T-helper 17 cell (primary cell): ENCODE measurements at places on chromosomes 12 and 14. TPM values are rescaled to one million over a fixed set of nuclear protein-coding genes. Genes with fewer than 3 reads are reported as not detected.

DNA sequence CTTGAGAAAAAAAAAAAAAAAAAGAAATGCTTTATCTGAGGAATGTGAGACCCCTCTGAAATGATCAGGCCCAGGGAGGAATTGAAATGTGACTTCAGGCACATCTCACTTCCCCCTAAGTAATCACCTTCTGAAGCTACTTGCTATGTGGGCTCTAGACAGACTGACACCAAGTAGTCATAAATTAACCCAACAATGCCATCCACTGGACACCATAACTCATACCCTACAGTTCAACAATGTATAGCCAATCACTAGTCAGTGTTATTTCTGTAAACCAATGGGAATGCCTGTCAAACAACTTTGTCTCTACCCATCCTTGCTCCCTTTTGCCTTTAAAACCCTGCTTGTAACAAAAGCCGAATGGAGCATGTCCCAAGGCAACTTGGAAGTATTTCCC, 182.7 kb upstream of the TMPO start:
- no peak for DNase-seq

GRCh38 chr14:76109087-76109880, 42.4 kb upstream of the GPATCH2L start:
- DNase-seq: no peak

GRCh38 chr12:108881953-108882352, 2.1 kb downstream of the DAO start:
- no peak for DNase-seq

DNA sequence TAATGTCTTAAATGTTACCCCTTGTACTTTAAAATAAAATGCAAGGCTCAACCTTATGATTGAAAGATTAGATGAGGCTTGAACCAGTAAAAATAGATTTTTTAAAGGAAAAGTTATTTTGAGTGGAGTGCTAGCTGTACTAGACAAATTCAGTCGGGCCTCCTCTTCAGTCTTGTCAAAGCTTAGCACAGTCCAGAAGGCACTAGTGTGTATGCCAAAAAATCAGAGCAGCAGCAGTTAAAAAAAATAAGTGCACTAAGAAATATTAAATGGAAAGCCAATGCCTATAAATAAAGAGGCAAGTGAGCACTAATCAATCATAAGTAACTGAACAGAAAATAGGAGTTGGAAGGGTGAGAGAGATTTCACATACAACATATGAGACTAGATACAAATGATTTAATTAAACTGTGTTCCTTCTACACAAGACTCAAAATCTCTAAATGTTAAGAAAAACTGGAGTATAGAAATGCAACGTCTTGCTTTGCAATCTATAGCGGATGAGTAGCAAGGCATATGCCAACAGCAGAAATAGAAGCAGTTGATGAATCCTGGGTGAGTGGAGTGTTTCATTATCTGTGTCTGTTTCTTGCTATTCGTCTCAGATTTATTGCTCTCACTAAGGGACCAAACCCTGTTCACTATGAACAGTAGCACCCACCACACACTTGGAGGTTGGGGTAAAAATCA, 172.1 kb downstream of the ETNK1 start:
- DNase-seq: no peak

- no peak for DNase-seq
Measured at GRCh38 chr12:60290532-60290931, 694.7 kb downstream of the SLC16A7 start.

Gene PRR13
- 188 TPM for total RNA-seq

Gene IL31
- not detected for total RNA-seq

Gene CLEC7A
- total RNA-seq: 8.2 TPM

Gene ESPL1
- total RNA-seq: 0.83 TPM

Gene CFAP73
- not detected for total RNA-seq

Gene PAX9
- not detected for total RNA-seq
